ENCODE measurements at places on chromosomes 2 and 18. TPM values are rescaled to one million over a fixed set of nuclear protein-coding genes. Genes with fewer than 3 reads are reported as not detected.

SNTG2 gene
- 3.6 TPM for total RNA-seq

MC5R gene
- not detected for total RNA-seq

USP40 gene
- total RNA-seq, result 47.6 TPM

ATP6V1C2 gene
- not detected for total RNA-seq

RAX gene
- total RNA-seq, result not detected

TGFA gene
- 9.1 TPM for total RNA-seq

MAP2 gene
- total RNA-seq, result 44.0 TPM

GPBAR1 gene
- total RNA-seq, result 2.6 TPM

GKN1 gene
- total RNA-seq, result not detected

TTN gene
- 19.6 TPM for total RNA-seq

SPR gene
- 44.1 TPM for total RNA-seq

DLX1 gene
- not detected for total RNA-seq

ACMSD gene
- not detected for total RNA-seq

SDC1 gene
- total RNA-seq, result 148 TPM

GRHL1 gene
- total RNA-seq, result 2.7 TPM

FOXD4L1 gene
- 0.78 TPM for total RNA-seq

SULT1C2 gene
- total RNA-seq, result 5.8 TPM

PLGLB1 gene
- 3.3 TPM for total RNA-seq

MC4R gene
- total RNA-seq, result not detected

AMMECR1L gene
- 17.2 TPM for total RNA-seq

SH3RF3 gene
- 7.4 TPM for total RNA-seq

COL3A1 gene
- 188 TPM for total RNA-seq

MARCHF4 gene
- 0.09 TPM for total RNA-seq

TIMM21 gene
- total RNA-seq, result 20.2 TPM

GAL3ST2 gene
- not detected for total RNA-seq

ASAP2 gene
- total RNA-seq, result 30.9 TPM

HOXD3 gene
- 1.7 TPM for total RNA-seq

PTPRN gene
- total RNA-seq, result not detected

DES gene
- total RNA-seq, result 59.4 TPM

MC2R gene
- total RNA-seq, result not detected

TSPYL6 gene
- total RNA-seq, result not detected

REG3G gene
- not detected for total RNA-seq

CDH7 gene
- not detected for total RNA-seq

TMEM169 gene
- 1.4 TPM for total RNA-seq

GRP gene
- total RNA-seq, result not detected

GNAL gene
- 4.3 TPM for total RNA-seq

IL1B gene
- 11.5 TPM for total RNA-seq

TRIM43 gene
- total RNA-seq, result not detected

DSG2 gene
- 34.2 TPM for total RNA-seq

SNX17 gene
- 97.6 TPM for total RNA-seq

APCDD1 gene
- total RNA-seq, result 27.6 TPM

MTA3 gene
- 34.3 TPM for total RNA-seq

Data from upper lobe of right lung (tissue), 1 donor.